Activated CD4-positive, alpha-beta memory T cell treated with anti-CD3 and anti-CD28 coated beads, Interleukin-2, amount 10 ng/mL, durations not matched to agents 7 days and 5 days (primary cell): ENCODE measurements at places on chromosomes 6 and 20.

DNA sequence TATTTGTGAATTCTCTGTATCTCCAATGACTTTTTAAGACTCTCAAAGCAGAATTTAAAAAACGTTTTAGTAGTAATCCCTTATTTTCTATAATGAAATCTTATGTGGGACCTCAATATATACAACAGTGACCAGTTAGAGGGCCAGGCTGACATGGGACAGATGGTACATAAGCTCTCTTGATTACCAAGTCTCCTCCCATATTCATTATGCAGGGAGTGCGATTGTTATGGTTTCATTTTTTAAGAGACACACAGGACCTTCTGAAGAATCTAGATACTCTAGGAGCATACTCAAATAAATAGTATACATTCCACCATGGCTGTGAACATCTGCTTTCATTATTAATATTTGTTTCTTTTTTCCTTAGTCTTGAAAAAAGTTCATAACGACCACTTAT, 43.5 kb downstream of the GCLC start:
- no peak for DNase-seq

- no peak for DNase-seq
Measured at GRCh38 chr6:145829102-145829501, 14.5 kb upstream of the FBXO30 start.

DNA sequence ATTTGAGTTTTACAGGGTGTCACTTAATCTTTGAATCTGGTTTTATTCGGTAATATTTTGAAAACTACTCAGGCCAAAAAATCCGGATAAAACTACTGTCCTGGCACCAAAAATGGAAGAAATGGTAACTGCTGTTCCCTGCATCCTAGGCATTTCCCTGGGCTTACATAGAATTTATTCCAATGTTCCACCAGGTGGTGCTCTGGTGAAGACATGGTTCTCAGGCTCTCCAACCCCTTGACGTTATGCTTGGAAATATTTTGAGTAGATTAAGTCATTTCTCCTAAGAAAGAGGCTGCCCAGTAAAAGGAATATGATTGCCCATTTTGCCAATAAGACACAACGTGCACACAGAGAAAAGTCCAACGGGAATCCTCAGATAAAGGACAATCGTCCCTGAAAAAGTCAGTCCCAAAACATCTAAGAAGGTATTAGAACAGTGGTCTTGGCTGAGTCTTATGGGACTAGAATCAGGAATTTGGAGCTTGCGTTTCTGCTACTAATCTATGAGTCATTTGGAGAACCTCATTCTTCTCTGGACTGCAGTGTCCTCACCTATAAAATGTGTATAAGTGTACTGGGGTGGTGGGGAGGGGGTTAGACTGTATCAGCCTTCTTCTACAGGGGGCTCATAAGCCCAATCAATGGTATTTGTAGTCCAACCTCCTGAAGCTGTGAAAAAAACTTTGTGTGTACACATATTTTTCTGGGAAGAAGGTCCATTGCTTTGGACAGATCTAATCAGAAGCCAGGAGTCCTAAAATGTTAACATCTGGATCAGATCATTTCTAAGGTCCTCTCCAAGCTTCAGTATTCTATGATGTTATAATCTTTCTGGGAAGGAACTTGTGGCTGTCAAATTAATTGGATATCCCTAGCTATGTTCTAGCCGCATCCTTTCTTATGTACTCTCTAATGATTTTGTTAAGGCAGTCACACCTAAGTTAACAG, 131.0 kb upstream of the BMP2 start:
- no peak for DNase-seq

DNA sequence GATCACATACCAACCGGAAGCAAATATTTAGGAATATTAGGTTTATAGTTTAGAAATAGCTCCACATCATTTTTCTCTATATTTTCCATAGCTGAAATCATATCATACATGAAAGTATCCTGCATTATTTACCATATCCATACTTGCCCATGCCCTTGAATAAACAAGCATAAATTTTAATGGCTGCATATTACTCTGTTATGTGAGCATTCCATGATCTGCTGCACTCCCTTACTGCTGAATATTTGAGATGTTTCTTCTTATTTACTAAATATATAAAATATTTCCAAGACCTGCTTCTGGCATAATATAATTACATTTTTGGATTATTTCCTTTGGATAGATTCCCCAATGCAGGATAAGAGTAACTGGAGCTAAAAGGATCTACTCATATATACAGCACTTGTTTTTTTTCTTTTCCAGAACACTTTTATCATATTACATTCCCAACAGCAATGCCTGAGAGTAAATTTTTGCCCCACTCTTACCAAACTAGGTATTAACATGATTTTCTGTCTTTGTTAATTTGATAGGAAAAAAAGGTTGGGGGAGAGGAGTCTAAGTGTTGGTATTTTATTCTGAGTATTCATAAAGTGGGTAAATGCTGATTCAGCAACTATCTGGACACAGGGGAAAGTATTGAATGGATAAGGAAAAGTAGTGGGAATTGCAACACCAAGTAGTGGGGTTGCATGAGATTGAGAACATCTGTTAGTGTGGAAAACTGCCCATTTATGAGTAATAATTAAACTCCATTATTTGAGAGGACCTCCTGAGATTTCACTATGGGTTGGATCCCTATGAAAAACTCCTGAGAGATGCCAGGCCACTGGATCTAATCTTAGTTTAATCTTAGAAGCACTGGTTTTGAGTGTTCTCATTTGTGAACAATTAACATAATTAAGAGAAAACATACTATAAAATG, 76.0 kb downstream of the MAN1A1 start:
- DNase-seq, result no peak

DNA sequence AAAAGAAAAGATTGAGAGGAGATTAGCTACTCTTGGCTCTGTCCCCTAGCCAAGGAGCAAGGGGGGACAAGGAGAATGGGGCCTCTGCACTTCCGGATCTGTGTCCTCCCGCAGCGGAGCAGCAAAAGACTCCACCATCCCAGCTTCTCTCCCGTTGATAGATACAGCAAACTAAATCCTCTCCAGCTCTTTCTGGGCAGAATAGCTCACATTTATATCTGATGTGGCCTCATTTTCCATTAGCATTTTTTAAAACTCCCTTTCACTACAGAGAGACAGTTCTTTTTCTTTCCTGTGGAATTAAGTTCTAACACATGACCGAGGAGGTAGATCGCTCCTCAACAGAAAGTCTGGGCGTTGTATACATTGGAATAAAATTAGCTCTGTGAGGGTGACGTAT, 260.9 kb upstream of the SOX4 start:
- DNase-seq, result no peak

GRCh38 chr6:22401206-22401605, 104.4 kb upstream of the PRL start:
- no peak for DNase-seq

GRCh38 chr6:147834084-147834776, 325.7 kb downstream of the SAMD5 start:
- no peak for DNase-seq

DNA sequence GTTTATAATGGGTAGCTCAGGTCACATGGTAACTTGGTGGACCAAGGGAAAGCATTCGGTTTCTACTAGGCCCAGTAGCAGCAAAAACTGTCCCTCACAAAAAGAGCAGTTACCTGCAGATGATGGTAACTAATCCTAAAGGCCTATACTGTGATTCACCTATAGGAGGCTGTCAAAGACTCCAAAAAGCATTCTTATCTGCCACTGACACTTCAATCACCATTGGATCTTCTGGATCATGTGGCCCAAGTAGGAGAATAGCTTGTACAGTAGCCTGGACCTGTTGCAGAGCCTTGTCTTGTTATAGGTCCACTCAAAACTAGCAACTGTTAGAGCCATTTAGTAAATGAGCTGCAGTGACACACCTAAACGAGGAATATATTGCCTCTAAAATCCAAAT, 23.2 kb upstream of the FILIP1 start:
- no peak for DNase-seq

GRCh38 chr6:126152372-126152745, 166.0 kb downstream of the TRMT11 start:
- DNase-seq, result no peak

DNA sequence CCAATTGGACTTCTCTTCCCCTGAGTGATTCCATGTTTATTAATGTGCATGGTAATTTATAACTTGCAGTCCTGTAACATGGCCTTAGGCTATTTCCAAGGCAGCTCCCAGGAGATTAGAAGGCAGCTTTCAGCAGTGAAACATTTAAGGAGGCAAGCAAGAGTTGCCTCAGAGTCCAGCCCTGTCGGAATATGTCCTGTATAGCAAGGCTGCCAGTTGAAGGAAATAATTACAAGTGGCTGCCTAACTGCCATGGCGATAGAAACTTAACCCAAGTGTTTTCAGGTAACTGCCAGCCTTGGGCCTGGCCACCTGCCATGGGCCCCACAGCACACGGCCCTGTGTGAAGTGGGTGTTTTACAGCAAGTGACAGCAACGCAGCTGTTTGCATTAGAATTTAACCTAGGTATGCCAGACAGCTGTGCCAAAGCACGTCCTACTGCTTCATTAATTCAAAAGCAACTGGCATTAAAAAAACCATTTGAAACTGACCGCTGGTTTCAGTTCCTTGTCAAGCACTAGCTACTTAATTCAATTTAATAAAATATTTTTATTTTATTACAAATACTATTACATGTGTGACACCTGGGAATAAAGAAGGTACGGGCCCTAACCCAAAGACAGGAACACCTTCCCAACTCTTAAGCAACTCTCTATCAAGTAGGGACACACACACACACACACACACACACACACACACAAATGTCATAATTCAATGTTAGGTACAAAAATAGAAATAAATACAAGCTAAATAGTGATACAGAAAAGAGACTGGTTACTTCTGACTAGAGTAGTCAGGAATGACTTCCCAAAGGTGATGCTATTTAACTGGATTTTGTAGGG, 151.8 kb upstream of the HEY2 start:
- DNase-seq, result no peak

DNA sequence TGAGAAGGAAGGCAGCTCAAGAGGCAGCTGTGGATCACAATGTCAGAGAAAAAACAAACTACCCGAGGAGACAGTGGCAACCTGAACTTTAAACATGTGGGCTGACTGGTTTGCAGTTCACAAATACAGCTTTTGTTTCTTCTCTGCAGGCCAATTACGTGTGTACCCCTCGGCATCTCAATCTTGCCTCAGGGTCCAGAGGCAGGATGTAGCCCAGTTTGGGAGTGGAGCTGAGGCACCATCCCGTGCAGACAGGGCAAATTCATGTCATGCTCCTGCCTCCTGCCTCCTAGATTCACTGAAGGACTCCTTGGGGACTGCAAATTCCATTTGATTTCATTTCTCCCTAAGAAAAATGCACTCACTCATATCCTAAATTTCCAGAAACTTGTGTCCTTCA, 94.2 kb upstream of the KCNK16 start:
- DNase-seq, result no peak

GRCh38 chr6:79168695-79168980, 65.8 kb downstream of the HMGN3 start:
- DNase-seq, result no peak

GRCh38 chr20:36865076-36865860, 10.7 kb upstream of the TLDC2 start:
- DNase-seq, result no peak

DNA sequence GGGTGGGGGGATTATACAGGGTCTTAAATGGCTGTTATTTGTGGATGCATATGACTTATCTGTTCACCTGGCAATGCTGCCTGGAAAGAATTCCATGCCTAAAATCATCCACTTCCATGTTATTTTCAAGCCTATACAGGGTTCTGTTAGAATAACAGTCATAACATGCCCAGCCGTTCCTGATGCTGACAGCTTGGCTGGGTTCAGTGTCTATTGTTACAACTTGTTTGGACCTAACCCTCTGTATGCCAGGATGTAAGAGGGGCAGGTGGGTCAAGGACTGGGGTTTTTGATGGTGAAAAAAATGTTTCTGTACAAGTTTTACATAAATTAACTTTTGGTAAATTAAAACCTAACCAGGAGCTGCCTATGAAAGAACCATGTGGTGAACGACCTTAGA, 79.8 kb downstream of the GINS1 start:
- no peak for DNase-seq

DNA sequence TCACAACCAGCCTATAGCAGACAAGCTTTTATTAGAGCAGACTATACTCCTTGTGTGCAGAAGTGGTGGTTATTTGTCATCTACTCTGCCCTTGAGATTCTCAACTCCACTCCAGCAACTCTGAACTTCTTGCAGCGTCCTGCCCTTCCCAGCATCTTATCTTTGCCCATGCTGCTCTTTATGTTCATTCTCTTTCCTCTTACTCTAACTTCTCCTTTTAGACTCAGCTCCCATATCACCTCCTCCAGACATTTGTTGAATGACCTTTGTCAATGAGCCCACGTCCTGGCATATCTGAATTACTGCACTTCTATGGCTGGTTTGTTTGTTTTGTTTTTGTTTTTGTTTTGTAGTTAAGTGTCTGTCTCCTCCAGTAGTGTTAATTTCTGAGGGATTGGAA, 81.2 kb downstream of the KCNQ5 start:
- DNase-seq, result no peak

- DNase-seq, result no peak
Measured at GRCh38 chr6:130421585-130421984, 55.8 kb downstream of the TMEM200A start.

DNA sequence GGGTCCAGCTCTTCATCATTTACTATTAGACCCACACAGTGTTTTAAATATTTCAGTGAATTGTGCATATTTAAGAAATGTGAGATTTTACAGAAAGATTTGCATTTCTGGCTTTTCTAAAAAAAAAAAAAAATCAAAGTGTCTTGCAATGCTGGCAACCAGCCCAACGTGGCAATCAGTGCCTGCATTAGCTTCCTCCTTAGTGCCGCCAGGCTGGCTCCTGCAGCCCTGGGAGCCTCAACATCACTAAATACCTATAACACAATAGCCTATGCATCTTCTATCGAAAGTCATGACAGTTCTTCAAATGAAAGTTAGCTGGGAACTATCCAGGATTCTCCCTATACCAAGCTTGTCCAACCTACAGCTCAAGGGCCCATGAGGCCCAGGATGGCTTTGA, 9.4 kb upstream of the CD93 start:
- DNase-seq, result no peak

DNA sequence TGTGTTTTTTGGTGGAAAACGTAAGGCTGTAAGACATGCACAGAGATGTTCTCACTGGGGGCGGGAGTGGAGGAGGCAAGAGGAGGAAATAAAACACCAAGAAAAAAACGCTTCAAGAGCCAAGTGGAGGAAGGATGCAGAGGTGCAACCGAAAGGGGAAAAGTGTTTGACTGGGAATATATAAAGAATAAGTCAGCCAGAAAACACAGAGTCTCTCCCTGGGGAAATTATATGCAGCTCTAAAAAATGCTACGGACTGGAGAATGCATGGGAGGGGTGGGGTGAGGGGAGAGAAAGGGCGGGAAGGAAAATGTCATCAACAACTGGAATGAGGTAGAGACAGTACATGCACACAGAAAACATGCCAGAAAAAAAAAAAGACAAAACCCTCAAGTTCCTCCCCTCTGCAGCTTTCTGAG, 133.5 kb downstream of the SCML4 start:
- DNase-seq, result no peak

DNA sequence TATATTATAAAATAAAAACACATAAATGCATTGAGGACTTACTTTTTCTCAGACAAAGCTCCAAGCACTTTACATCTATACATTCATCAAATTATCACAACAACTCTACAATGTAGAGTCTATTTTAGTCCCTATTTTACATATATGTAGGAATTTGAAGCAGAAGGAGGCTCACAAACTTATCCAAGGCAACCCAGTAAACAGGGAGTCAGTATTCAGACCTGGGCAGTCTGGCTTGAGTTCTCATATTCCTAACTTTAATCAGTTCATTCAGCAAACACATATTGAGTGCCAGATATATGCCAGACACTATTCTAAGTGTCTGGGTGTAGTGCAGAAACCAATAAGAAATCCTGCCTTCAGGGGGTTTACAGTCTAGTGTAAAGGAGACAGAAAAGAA, 129.2 kb downstream of the C6orf58 start:
- DNase-seq, result no peak

- DNase-seq, result no peak
Measured at GRCh38 chr6:31819871-31820299, 4.5 kb downstream of the HSPA1A start.
